Central memory CD4-positive, alpha-beta T cell (primary cell): ENCODE measurements at places on chromosomes 2 and 18.

DNA sequence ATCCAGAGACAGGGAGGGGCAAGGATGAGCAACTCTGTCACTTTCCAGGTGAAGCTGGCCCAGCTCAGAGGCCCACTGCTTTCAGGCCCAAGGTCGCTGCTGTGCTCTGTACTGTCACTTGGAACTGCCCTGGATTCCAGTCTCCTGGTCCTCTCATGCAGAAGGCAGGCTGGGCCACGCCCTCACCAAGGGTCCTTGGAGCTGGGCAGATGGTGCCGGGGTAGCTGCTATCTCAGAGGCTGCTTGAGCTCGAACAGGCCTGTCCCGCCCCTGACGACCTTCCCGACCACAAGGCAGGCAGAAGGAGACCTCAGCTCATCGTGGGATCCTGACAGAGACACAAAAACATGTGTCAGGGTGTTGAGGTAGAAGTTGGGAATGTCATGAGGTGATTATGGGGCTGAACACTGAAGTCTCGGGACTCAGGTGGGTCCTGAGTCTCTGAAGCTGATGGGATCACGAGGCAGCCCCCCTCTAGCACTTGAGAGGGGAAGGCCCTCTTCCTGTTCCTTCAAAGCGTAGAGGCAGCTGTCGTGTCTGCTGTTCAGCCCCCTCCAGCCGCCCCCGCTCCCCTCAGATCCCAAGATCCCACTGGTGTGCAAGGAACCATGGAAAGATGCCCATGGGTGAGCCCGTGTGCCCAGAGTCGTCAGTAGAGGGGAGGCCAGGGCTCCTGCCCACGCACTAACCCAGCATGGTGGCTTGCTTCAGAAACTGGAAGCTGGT, 78.3 kb downstream of the POLR1A start:
- no peak for DNase-seq

GRCh38 chr2:16726147-16726546, 60.5 kb upstream of the CYRIA start:
- DNase-seq: no peak

- no peak for DNase-seq
These were observed 20.4 kb downstream of the VRK2 start for GRCh38 chr2:58067001-58067400.

DNA sequence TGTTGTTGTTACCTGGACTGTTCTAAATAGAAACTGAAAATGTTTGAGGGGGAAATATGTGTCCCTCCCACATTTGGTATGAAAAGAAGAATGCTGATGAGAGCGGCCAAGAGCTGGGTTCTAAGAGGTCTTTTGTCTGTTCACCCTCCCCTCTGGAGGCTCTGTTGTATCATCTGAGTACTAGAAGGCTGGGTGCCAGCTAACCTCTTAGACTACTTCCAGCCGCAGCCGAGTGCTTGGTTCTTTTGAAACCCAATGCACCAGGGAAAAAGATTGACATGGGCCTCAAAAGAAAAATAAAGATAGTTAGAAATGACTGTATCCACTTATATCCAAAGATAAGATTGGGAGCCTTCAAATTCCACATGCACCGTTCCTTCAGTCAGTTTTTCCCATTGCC, 255.9 kb downstream of the TXNL1 start:
- no peak for DNase-seq

DNA sequence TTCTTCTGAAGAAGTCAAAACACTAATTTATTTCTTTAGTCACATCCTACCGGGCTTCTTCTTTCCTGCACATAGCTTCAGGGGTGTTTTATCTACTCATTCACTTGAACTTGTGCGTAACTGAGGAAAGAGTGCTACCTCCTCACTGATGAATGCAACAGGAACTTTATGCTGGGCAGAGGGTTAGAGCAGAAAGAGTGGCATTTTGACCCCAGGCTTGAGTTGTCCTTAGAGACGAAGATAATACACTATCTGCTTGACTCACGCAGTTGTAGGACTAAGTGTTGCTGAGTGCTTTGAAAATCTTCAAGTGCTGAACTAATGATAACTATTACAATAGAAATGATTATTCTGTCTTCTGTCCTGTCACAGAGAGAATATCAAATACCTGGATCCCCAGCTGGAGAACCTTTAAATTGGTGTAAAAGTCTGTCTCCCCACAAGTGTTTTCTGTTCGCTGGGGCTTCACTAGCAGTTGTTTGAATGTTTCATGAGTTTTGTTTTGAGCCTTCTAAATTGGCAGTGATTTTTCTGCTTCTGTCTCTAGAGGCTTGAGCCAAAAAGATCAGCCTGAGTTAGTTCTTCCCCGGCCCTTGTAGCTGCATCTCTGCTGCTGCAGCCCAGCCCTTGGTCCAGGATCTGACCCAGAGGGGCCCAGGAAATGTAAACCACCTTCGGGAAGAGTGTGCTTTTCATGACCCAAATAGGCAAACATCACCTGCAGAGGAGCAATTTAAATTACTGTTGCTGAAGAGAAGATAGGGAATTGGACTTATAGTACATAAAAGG, 86.3 kb upstream of the LGALSL start:
- no peak for DNase-seq

DNA sequence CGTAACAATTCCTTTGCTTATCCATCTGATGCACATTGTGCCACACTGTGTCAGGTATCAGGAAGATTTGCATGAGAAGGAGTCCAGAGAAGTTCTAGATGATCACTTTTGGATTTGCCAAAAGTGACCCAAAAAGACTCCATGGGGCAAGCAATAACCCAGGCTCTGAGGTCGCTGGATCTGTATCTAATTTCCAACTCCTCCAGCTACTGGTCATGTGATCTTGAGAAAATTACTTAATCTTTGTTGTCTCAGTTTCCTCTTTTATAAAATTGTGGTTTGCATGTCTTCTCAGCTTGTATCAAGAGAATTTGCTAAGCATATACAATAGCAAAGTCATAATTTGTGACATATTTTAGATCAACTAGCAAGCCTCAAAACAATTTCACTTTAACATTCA, 61.3 kb upstream of the ITGA4 start:
- DNase-seq: no peak

DNA sequence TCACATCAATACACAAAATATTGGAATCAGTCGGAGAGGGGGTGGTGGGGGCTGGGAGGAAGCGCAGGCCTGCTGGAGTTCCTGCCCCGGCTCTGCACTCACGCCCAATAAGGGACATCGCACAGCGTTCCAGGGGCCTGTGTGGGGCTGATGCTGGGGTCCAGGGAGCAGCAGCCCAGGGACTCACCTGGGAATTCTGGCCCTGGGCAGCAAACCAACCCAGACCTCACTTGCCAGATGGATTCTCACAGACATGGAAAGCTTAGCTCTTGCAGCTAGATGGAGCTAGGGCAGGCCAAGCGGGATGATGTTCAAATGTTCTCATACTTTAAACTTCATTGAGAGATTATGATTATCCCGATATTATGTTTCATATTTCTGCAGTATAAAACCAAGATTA, 266.6 kb upstream of the TANK start:
- no peak for DNase-seq

GRCh38 chr2:120715353-120715752, 20.3 kb upstream of the GLI2 start:
- no peak for DNase-seq

GRCh38 chr2:112824694-112825085, 11.9 kb downstream of the IL1B start:
- no peak for DNase-seq

- DNase-seq: no peak
These were observed 32.9 kb downstream of the RTP5 start for GRCh38 chr2:241902357-241902991.

DNA sequence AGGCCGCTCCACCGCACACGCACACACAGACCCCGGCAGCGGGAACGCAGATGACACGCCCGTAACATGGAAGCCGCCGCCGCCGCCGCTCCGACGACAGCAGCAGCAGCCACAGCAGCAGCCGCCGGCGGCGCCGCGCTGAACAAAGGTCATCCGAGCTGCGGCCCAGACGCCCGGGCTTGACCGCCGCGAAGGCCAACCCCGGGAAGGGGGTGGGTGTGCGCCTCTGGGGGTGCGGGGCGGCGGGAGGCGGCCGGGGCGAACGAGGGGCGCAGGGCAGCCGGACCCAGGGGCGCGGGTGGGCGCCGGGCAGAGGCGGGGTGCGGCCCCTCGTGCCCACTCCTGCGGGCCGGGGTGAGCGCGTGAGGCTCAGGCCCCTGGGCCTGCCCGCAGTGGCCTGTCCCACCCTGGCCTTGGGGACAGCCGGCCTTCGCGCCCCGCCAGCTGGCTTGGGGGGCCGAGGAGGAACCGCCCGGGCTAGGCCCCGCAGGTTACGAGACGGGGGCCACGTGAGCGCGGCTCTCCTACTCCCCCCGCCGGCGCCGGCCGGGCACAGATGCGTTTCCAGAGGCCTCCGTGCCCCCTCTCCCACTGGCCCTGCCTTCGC, 1.0 kb upstream of the ZNF532 start:
- peak; percentile 15 for DNase-seq

DNA sequence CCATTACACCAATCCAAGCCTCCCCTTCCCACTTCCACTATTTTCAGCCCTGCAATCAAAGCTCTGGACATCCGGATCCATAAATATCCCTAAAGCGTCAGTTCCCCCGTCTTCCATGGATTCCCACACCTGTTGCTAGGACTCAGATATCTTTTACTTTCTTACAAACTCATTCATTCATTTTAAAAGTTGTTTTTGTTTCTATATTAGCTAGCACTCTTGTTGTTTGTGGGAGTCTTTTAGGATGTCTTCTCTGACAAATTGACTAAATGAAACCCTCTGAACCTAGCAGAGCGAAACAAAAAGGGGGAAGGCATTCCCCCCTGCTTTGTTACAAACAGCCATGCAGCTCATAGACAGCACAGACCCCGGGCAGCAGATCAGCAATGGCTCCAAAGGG, 9.0 kb upstream of the NBAS start:
- no peak for DNase-seq

- DNase-seq: no peak
These were observed 119.3 kb upstream of the SIX2 start for GRCh38 chr2:45128580-45128997.

DNA sequence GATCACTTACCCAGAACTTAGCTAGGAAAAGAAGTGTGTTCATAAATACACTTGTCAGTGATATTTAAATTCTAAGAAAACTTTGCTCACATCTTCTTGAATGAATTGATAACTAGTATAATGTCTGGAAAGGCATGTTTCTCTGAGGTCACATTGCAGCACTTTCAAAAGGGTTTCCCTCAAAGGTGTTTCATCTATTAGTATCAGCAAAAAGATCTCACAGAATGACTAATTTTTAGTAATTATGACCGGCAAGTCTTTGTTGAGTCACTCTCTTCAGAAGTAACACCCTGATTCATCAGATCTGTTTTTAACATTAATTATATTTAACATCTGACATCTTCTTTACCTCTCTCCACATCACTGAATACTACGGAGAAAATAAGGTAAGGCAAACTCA, 222.3 kb downstream of the IKZF2 start:
- no peak for DNase-seq

- DNase-seq: no peak
These were observed 577 bp upstream of the GLI2 start for GRCh38 chr2:120734930-120735651.

GRCh38 chr2:48754874-48755273, 650 bp downstream of the LHCGR start:
- DNase-seq: no peak

DNA sequence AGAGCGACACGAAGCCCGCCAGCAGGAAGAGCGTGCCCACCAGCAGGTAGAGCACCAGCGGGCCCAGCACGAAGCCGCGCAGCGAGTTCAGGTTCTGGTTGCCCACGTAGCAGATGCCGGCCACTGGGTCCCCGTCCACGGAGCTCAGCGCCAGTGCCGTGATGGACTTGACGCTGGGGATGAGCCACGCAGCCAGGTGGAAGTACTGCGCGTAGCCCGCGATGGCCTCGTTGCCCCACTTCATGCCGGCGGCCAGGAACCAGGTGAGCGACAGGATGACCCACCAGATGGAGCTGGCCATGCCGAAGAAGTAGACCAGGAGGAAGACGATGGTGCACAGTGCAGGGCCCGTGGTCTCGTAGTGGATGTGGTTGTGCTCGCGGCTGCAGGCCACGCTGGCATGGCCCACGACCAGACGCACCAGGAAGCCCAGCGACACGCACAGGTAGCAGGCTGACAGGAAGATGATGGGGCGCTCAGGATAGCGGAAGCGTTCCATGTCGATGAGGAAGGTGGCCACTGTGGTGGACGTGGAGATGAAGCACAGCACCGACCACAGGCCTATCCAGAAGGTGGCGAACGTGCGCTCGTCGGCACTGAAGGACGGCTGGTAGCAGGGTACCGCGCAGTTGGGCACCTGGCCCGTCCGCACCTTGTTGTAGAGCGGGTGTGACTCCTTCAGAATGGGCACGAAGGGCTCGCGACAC, 2.1 kb downstream of the FZD5 start:
- DNase-seq: no peak

DNA sequence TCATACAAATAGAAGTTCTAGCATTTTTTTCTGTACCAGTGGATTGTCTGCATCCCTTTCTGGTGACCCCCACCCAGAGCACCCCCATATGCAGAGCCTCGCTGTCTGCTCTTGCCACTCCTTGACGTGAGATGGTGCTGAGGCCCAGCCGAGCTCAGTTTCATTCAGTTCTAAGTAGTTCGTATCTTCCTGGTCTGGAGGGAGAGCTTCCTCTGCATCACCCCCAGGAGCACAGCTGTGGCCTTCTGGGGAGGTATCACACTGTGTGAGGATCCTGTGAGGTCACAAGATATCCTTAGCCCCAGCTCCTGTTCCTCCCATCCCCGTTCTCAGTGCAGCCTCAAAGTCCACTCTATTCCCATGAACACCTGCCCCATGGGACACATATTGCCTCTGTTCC, 132.7 kb downstream of the PTGR3 start:
- DNase-seq: no peak

- no peak for DNase-seq
These were observed 107.4 kb downstream of the CLIP4 start for GRCh38 chr2:29222381-29223179.

- no peak for DNase-seq
These were observed 49.4 kb downstream of the SFXN5 start for GRCh38 chr2:73022024-73022568.

- DNase-seq: no peak
These were observed 88.0 kb downstream of the SMAD7 start for GRCh38 chr18:48862678-48863270.

DNA sequence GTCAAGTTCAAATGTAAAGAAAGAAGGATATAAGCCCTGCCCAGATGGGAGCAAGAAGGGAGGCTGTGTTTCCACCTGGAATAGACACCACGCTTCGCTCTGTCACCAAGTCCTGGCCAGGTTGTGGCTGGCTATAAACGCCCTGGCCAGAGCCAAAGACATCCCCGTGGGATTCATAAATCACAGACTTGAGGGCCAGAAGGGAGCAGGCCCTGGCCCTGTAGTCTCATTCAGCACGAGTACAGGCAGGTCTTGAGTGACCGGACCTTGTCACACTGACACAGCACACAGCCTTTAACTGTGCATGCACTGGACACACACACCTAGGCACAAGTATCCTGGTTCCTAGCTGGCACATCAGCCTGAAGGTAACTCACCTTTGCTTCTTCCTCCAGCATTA, 94.5 kb upstream of the MGAT4A start:
- no peak for DNase-seq

- DNase-seq: no peak
These were observed 11.4 kb upstream of the CNDP1 start for GRCh38 chr18:74522635-74523548.

- no peak for DNase-seq
These were observed 236.1 kb downstream of the CDH20 start for GRCh38 chr18:61569176-61569892.
